ENCODE measurements at places on chromosomes 2 and 18.

- peak; percentile 47 for DNase-seq
These were observed 132.6 kb downstream of the MAP2 start for GRCh38 chr2:209556354-209556961.

DNA sequence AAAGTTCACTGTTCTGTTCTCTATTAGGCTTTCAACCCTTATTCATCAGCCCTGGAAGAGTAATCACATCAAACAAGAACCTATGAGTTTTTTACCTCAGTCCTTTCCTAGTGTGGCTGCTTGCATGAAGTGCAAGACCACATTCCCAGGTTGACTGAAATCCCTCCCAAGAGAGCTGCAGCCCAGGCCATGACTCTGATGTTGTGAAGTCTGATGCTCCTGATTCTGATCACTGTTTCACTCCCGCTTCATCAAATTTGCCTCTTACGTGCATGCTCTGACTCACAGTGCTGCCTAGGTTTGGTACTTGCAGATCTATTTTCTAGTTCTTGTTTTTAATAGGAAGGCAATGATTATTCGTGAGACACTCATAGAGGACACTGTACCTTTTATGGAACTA is 58.2 kb upstream of the DSEL start:
- DNase-seq = no peak

DNA sequence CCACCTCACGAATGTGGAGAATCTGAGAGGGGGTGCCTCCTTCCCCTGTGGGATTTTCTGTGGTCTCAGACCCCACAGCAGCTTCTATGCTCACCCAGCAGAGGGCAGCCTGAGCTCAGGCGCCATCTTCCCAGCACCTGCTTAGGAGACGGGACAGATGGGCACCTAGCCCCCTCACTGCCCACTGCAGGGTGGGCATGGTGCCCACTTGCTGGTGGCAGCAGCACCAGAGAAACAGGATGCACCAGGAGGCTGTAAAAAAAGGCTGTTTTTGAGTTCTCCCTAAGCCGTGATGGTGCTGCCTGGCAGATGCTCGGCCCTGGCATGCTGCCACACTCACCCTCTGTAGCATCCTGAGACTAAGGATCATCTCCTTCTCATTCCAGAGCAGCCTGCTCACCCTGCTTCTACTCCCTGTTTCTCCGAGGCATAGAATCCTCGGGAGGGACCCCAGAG is 19.1 kb upstream of the SLC20A1 start:
- DNase-seq = peak; percentile 78

GRCh38 chr18:23094411-23095190 is 40.7 kb upstream of the CABLES1 start:
- no peak for DNase-seq

DNA sequence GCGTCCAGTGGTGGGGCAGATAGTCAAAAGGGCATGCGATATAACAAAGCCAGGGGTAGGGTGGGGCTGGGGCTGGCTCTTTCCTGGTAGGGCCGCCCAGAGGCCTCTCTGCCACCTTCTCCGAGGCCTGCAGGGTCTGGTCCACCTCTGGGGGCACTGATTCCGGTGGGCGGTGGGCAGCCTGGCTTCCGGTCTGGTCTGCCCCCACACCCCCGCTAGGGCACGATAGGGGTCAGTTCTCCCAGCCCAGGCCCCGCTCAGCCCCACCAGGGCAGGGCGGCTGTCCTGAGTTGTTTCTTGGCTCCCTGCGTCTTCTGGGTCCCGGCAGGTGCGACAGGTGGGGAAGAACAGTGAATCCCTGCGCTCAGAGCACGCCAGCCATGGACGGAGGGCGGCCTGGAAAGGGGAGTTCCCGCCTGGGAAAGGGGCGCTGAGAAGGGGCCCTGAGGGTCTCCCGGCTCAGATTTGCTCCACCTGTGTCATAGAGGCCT is 707 bp upstream of the ERFE start:
- DNase-seq = no peak

- DNase-seq = no peak
These were observed 14.3 kb downstream of the TTC32 start for GRCh38 chr2:19887510-19887909.

- DNase-seq = no peak
These were observed 569.3 kb downstream of the TDRD15 start for GRCh38 chr2:21693081-21693480.

- no peak for DNase-seq
These were observed 10.0 kb downstream of the RNF144A start for GRCh38 chr2:6927186-6927585.

GRCh38 chr2:70995426-70995729 is 705 bp upstream of the TEX261 start:
- peak; percentile 69 for DNase-seq

GRCh38 chr2:43049836-43050801 is 176.3 kb downstream of the ZFP36L2 start:
- DNase-seq = no peak
